GM12865 (cell line): ENCODE measurements at places on chromosomes 6 and 20.

GRCh38 chr20:1209447-1210387 is 6.5 kb downstream of the C20orf202 start:
- no peak for DNase-seq

DNA sequence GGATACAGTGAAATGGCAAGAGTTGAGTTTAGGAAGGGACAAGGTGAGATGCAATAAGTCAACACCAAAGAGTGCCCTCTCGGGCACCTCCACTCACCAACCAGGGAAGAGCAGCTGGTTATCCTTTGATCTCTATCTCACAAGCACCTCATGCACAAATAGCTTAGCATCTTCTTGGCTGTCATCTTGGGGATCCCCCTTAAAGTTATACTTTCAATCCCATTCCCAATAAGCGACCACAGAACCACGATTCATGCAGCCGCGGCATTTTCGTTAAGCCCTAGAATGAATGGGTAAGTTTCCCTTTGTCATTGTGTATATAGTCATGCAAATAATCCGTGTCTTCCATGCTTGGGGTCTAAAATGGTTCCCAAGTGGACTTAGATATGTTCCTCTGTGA is 73.5 kb downstream of the ADTRP start:
- peak; percentile 76 for DNase-seq

- DNase-seq, result no peak
Observed at GRCh38 chr6:98686008-98686601, 148.3 kb upstream of the POU3F2 start.

- DNase-seq, result no peak
Observed at GRCh38 chr6:145816392-145816791, 1.8 kb upstream of the FBXO30 start.

- DNase-seq, result peak; percentile 60
Observed at GRCh38 chr20:63740070-63740626, 572 bp downstream of the SLC2A4RG start.

- no peak for DNase-seq
Observed at GRCh38 chr6:36938536-36938935, 16.0 kb upstream of the PI16 start.
